ENCODE measurements at places on chromosomes 7 and 10. TPM values are rescaled to one million over a fixed set of nuclear protein-coding genes. Genes with fewer than 3 reads are reported as not detected.

The CALHM3 gene
- total RNA-seq: not detected

The PAPOLB gene
- 0.94 TPM for total RNA-seq

The ADCYAP1R1 gene
- total RNA-seq: not detected

The ARHGEF5 gene
- 2.7 TPM for total RNA-seq

The BMS1 gene
- total RNA-seq: 20.6 TPM

The GRM3 gene
- not detected for total RNA-seq

The RSU1 gene
- 44.1 TPM for total RNA-seq

The CALCR gene
- total RNA-seq: not detected

The LLCFC1 gene
- total RNA-seq: not detected

The DCLRE1A gene
- total RNA-seq: 7.4 TPM

The TWIST1 gene
- total RNA-seq: 22.8 TPM

The PTF1A gene
- not detected for total RNA-seq

The SLC26A5 gene
- total RNA-seq: not detected

The DNAJB12 gene
- total RNA-seq: 19.3 TPM

The ANK3 gene
- 1.7 TPM for total RNA-seq

The PILRA gene
- total RNA-seq: not detected

The CPN1 gene
- not detected for total RNA-seq

The NAPEPLD gene
- 4.8 TPM for total RNA-seq

The C10orf88 gene
- 3.5 TPM for total RNA-seq

The CHST3 gene
- 21.7 TPM for total RNA-seq

The OLAH gene
- total RNA-seq: 0.23 TPM

The IQCE gene
- total RNA-seq: 18.2 TPM

The C10orf62 gene
- not detected for total RNA-seq

The TBXAS1 gene
- total RNA-seq: not detected

The POU6F2 gene
- not detected for total RNA-seq

The MYH16 gene
- not detected for total RNA-seq

The KLLN gene
- total RNA-seq: not detected

The FRMPD2 gene
- total RNA-seq: not detected

The PRKG1 gene
- total RNA-seq: 5.9 TPM

The TMEM184A gene
- total RNA-seq: not detected

The CTBP2 gene
- 58.1 TPM for total RNA-seq

The PTPRE gene
- 0.86 TPM for total RNA-seq

The SUN3 gene
- total RNA-seq: not detected

The DRGX gene
- total RNA-seq: 0.10 TPM

The TCAF2 gene
- total RNA-seq: 0.72 TPM

The SFXN2 gene
- total RNA-seq: 0.96 TPM

The MYO3A gene
- not detected for total RNA-seq

The WAC gene
- 32.6 TPM for total RNA-seq

The RINT1 gene
- 7.8 TPM for total RNA-seq
